ENCODE measurements at places on chromosomes 11 and 22.

- DNase-seq, result no peak
These were observed 51.3 kb downstream of the MYH9 start for GRCh38 chr22:36336246-36337182.

- no peak for DNase-seq
These were observed 5.2 kb downstream of the C1QTNF6 start for GRCh38 chr22:37182949-37183245.

GRCh38 chr22:35638410-35638809 is 9.8 kb upstream of the APOL6 start:
- DNase-seq, result no peak

DNA sequence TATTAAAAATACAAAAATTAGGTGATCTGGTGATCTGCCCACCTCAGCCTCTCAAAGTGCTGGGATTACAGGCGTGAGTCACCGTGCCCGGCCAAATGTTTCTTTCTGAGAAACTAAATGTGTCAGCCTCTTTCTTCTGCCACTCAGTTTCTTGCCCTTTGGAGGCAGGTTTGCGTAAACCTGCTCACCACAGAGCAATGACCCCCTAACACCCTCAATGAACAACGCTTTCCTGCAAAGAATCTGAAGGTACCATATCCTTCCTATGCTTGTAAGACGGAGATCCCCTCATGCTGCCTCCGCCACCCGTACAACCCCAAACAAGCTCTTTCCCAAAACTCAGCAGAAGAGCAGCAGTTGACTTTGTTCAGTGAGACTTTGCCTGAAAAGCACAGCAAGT is 38.7 kb upstream of the TTLL12 start:
- DNase-seq, result no peak

- DNase-seq, result no peak
These were observed 1.3 kb downstream of the PIK3C2A start for GRCh38 chr11:17206463-17206862.

DNA sequence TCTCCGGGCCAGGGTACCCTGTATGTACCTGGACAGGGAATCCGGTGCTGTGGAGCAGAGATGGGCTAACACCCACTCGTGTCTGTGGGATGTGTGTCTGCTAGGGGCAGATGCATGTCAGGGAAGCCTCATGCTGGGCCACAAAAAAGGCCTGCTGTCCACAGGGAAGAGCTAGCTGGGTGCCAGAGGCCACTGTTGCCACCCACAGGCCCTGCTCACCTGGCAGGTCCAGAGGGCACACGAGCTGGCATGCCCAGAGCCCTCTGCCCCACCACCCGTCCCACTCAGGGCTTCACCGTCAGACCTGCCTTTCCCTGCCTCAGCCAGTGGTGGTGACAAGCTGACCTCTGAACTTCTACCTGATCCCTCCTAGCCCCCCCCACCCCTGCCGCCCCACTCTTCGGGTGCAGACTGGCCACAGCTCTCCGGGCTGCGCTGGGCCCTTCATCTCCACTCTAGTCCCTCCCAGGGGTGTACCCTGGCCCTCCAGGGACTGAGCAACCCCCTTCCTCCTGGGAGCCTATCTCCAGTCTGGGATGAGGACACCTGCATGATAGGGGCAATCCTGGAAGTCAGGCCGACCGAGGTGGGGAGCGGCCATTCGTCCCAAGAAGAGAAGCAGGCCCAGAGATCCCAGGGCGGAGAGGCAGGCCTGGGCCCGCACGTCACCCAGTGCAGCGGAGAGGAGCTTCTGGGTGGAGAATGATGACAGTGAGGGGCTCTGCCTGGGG is 1.4 kb downstream of the SLC25A22 start:
- DNase-seq, result no peak
